ENCODE measurements at places on chromosomes 3 and 15.

DNA sequence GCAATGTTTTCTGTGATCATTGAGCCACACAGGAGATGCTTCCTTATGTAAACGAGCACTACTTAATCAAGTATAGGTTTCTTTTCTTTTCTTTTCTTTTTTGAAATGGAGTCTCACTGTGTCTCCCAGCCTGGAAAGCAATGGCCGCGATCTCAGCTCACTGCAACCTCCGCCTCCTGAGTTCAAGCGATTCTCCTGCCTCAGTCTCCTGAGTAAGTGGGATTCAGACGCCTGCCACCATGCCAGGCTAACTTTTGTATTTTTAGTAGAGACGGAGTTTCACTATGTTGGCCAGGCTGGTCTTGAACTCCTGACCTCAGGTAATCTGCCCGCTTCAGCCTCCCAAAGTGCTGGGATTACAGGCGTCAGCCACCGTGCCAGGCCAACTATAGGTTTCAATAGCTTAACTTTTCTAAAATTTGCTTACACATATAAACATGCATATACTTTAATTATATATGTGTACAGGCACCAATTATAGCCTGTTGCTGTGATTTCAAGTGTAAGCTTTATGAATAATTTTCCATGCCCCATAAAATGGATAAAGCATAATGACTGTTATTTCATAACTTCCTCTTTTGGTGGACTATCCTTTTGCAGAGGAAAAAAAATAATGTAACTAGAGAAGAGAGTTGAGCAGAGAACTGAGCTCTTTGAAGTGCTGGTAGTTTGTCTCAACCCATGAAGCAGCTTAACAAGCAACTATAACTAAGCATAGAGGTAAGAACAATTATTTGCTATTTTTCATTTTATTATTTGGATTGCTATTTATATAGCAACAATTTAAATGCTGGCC, 24.8 kb upstream of the MBNL1 start:
- no peak for DNase-seq

DNA sequence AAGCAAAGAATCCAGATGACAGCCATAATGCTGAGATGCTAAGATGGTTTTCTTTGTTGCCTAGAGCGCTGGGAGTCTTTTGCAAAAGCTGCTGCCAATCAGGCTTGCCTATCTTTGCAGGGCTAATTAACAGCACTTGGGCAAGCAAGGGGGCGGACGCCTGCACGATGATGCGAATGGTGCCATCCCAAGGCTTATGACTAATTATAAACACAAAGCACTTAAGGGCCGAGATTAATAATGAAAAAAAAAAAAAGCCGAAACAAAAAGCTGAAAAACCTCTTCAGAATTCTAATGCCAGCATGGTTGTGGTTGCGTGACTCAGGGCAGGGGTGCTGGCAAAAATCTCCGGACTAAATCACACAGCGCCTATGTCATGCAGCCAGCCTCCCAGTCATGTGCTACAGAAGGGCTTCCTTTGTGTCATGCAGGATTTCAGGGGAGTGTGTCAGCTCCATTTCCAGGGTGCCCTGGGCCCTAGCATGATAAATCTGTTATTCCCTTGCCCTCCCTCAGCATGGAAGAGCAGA, 185.0 kb upstream of the ANKRD28 start:
- no peak for DNase-seq

DNA sequence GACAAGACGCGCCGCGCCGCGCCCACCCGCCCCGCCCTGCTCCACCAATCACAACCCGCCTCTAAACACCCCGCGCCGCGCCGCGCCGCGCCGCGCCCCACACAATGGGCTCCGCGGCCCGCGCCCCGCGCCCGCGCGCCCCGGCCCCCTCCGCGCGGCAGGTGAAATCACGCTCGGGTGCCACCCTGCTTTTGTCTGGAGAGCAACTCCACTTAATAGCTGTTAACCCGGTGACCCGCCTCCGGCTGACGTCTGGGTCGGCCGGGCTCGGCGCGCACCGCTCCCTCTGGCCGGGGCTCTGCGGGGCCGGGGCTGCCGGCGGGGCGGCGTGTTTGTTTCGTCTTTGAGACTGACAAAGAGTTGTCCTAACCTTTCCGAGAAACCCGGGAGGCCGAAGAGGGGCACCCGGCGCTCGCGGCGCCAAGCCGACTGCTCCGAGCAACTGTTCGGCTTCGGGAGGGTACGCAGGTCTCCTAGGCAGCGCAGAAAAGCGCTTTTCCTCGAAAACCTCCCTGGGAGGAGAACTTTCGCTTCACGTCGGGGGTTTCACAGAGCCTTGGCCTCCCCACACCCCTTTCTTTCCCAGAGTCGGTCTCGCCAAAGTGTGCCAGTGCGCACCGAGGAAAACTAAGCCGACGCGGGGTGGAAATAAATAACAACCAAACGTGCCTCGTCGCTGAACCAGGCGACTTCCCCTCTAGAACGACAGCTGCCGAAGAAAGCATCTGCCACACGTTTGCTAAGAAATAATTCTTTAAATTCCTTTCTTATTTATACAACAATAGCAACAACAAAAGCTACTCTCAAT, 518.4 kb downstream of the FOXP1 start:
- DNase-seq, result peak; percentile 52

DNA sequence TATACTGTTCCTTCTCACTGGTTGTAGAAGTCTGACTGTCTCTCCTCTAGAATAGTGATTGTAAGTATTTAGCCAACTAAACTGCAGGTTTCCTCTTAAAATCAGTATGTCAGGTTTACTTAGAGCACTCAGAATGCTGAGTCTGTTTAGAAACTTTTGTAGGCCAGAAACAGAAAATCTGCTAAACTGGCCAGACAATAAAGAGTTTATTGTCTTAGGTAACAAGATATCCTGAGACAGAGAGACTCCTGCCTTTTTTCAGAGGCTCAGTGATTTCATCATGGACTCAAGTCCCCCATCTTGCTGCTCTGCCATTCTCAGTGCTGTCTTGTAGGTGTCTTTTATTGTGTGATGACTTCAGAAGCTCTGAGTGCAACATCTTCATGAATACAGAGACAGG, 279.0 kb downstream of the MFSD1 start:
- no peak for DNase-seq

DNA sequence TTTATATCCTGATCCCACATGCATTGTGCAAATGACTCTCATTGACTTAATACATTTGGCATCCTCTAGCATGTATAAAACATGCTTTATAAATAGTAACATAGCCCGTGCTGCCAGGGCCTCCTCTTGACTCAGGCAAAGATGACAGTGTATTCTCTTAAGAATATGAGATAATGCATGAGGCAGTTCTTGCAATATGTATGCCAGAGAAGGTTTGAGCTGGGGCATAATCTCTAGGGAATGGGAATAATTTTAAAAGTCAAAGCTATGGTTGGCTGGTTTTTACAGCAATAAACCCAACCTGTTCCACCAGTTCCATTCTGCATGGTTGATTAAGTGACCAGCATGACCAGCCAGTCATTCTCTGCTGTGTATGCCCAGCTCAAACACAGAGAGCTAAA, 179.0 kb upstream of the PFN2 start:
- no peak for DNase-seq

- DNase-seq, result no peak
Measured at GRCh38 chr3:9136746-9137465, 112.5 kb downstream of the SRGAP3 start.

Measured in GM20000 (cell line).